A549 treated with AZD2906 at 1 μM for 4 hours (cell line): ENCODE measurements at places on chromosomes 5 and 9. TPM values are rescaled to one million over a fixed set of nuclear protein-coding genes. Genes with fewer than 3 reads are reported as not detected.

MEIKIN gene
- total RNA-seq, result not detected in 5 replicates

RNF130 gene
- total RNA-seq, result 35.3 to 45.9 TPM (median 42.7 TPM) in 5 replicates

KLF4 gene
- 31.7 to 39.9 TPM (median 36.2 TPM) in 5 replicates for total RNA-seq

PCDHB4 gene
- total RNA-seq, result 0.03 to 0.12 TPM (median 0.06 TPM) in 5 replicates

SDHA gene
- total RNA-seq, result 107 to 120 TPM (median 118 TPM) in 5 replicates

KCTD16 gene
- total RNA-seq, result 0.01 to 0.07 TPM (median 0.03 TPM) in 5 replicates

CLTA gene
- total RNA-seq, result 301 to 421 TPM (median 376 TPM) in 5 replicates

TGFBR1 gene
- 51.2 to 86.6 TPM (median 76.8 TPM) in 5 replicates for total RNA-seq

SPINK6 gene
- total RNA-seq, result 0.28 to 0.75 TPM (median 0.36 TPM) in 5 replicates

GABRP gene
- total RNA-seq, result not detected in 5 replicates

C5orf52 gene
- not detected in 5 replicates for total RNA-seq

DHFR gene
- total RNA-seq, result 43.2 to 69.0 TPM (median 45.9 TPM) in 5 replicates

EGFL7 gene
- total RNA-seq, result 38.6 to 58.2 TPM (median 57.2 TPM) in 5 replicates

GADD45G gene
- 0.11 to 0.76 TPM (median 0.39 TPM) in 5 replicates for total RNA-seq

SPINK4 gene
- total RNA-seq, result not detected in 5 replicates

CTSL gene
- 590 to 731 TPM (median 623 TPM) in 5 replicates for total RNA-seq

SPATA31D4 gene
- total RNA-seq, result not detected in 5 replicates

RANBP17 gene
- total RNA-seq, result 1.8 to 3.2 TPM (median 2.3 TPM) in 5 replicates

ECSCR gene
- not detected in 5 replicates for total RNA-seq

SOHLH1 gene
- 0.05 to 0.08 TPM (median 0.05 TPM) in 3 of 5 replicates, not detected in the others for total RNA-seq

BTNL3 gene
- total RNA-seq, result not detected in 5 replicates

BARHL1 gene
- 0.02 to 0.03 TPM in 2 of 5 replicates, not detected in the others for total RNA-seq

PCDHA9 gene
- total RNA-seq, result 0.01 TPM in 2 of 5 replicates, not detected in the others

ENHO gene
- 0.94 to 2.8 TPM (median 2.0 TPM) in 5 replicates for total RNA-seq

ENTPD2 gene
- 2.9 to 6.2 TPM (median 5.7 TPM) in 5 replicates for total RNA-seq

GNE gene
- 11.7 to 17.6 TPM (median 13.7 TPM) in 5 replicates for total RNA-seq

ADAMTS19 gene
- total RNA-seq, result not detected in 5 replicates

RNF145 gene
- total RNA-seq, result 124 to 138 TPM (median 129 TPM) in 5 replicates

IGIP gene
- 0.72 to 1.0 TPM (median 0.89 TPM) in 5 replicates for total RNA-seq
